ENCODE measurements at places on chromosomes 7 and 10. TPM values are rescaled to one million over a fixed set of nuclear protein-coding genes. Genes with fewer than 3 reads are reported as not detected.
A peak's percentile ranks its signal among the peaks of the same experiment; 100 is the strongest.

Gene ATOH7
- total RNA-seq = not detected

Gene ASZ1
- not detected for total RNA-seq

Gene WNT8B
- total RNA-seq = not detected

Gene AASS
- 63.6 TPM for total RNA-seq

Gene TWIST1
- total RNA-seq = 15.9 TPM

Gene ANKRD2
- total RNA-seq = not detected

DNA sequence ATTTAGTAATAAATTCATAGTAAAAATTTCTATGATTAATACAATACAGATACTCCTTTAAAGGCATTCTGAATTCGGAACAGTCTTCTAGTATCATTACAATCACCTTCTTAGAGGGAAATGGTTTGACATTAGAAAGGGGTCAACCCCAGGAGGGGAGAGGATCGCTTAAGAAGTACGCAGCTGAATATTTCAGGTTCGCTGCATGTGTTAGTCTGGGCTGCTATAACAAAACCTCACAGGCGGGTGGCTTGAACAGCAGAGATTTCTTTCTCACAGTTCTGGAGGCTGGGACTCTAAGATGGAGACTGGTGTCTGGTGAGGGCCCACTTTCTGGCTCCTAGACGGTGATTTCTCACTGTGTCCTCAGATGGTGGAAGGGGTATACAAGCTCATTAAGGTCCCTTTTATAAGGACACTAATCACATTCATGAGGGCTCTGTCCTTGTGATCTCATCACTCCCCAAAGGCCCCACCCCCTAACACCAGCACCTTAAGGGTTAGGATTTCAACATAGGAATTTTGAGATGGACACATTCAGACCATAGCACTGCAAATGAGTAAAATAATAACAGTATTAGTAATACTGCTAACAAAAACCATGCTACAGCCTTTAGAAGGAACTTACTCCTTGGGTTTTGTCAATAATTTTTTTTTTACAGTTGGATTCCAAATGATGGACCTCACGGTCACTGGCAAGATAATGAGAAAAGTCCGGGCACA, 34.0 kb downstream of the GNA12 start:
- no peak overlapping the region for H3K4me3 ChIP-seq
- DNase-seq = no peak
- H3K36me3 ChIP-seq = no peaks in the 10 kb centered on the region
- H3K27ac ChIP-seq = no peak overlapping the region

DNA sequence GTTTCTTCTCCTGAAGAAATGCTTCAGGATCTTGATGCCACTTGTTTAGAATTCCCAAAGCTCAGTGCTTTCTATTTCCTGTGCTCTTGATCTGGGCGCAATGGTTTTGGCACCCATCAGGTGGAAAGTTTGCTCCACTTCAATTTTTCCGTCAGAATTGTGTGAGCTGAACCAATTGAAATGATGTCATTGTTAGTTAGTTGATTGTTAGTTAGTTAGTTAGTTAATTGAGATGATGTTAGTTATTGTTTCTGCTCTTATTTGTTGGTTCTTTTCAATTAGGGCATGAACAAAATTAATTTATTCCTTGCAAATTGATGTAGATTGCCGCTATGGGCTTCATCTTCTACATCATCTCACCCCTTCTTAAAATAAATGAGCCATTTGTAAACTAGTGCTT, 252.6 kb downstream of the BAMBI start:
- H3K4me3 ChIP-seq = no peak overlapping the region
- no peak for DNase-seq
- peaks cover 4% of the 10 kb centered on the region for H3K27me3 ChIP-seq
- H3K36me3 ChIP-seq = no peaks in the 10 kb centered on the region
- H3K27ac ChIP-seq = no peak overlapping the region

GRCh38 chr10:71968553-71969474, 4.6 kb downstream of the CHST3 start:
- H3K4me1 ChIP-seq = peaks cover 99% of the 10 kb centered on the region
- no peak for DNase-seq
- no peaks in the 10 kb centered on the region for H3K36me3 ChIP-seq
- H3K27me3 ChIP-seq = no peaks in the 10 kb centered on the region
- no peak overlapping the region for H3K4me3 ChIP-seq

- H3K36me3 ChIP-seq = no peaks in the 10 kb centered on the region
- no peak overlapping the region for H3K27ac ChIP-seq
- no peak for DNase-seq
- no peak overlapping the region for H3K4me3 ChIP-seq
- no peaks in the 10 kb centered on the region for H3K4me1 ChIP-seq
- peaks cover 9% of the 10 kb centered on the region for H3K27me3 ChIP-seq
Observed at GRCh38 chr10:114704679-114705078, 46.6 kb upstream of the ABLIM1 start.

DNA sequence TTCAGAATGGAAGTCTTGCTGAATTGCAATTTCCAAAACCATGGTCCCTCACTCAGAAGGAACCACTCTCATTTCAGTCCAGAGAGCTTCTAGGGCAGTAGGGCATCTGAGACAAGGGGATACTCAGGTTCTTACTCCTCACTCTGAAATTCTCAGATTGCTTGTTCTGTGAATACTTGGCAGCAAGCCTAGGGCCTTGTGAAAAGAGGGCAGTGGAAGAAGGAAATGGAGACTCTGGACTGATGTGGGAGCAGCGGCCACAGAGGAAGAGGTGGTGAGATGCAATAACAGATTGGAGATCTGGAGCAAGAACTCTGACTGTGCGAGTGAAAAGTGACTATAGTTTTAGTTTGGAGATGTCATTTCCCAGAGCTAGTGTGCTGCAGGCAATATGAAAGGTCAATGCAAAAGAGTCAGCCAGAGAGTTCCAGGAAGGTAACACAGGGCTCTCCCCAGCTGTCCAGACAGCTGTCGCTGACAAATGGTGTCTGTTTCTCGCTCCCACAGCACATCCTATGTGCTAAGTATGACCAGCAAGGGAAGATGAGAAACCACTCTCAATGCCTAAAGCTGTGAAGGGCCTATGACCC, 291.6 kb upstream of the KIAA1217 start:
- no peak overlapping the region for H3K27ac ChIP-seq
- H3K27me3 ChIP-seq = no peaks in the 10 kb centered on the region
- H3K4me3 ChIP-seq = no peak overlapping the region
- H3K4me1 ChIP-seq = no peaks in the 10 kb centered on the region
- DNase-seq = peak; percentile 72
- no peaks in the 10 kb centered on the region for H3K36me3 ChIP-seq

DNA sequence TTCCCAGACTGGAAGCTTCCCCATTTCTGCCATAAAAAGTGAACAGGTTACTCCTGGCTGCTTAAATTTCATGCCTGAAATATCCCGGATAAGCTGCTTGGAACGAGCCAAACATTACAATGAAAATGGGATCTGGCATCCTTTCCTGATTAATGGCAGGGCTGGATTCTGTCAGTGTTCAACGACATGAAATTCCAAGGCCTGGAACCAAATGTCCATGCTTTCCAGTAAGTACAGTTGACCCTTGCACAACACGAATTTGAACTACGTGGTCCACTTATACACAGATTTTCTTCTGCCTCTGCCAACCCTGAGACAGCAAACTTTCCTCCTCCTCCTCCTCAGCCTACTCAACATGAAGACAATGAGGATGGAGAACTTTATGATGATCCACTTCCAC, 65.4 kb downstream of the SGMS1 start:
- no peaks in the 10 kb centered on the region for H3K36me3 ChIP-seq
- H3K27ac ChIP-seq = peak overlapping the region; percentile 45
- no peak for DNase-seq

DNA sequence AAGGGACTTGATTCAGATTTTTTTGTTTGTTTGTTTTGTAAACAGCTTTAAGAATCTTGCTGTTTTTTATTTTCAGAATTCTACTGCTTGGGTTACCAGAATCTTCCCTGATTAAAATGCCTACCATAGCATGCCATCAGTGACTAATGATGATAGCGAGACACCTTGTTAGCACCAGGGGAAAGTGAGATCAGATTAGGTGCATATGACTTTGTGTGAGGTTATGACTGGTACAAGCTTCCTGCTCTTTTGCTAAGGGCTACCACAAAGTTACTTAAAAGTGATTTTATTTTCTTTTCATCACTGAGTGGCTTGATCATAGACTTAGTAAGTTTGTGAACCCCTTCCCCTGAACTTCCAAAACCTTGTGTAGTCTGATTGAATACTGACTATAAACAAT, 93.5 kb downstream of the SND1 start:
- no peak for DNase-seq
- H3K27me3 ChIP-seq = no peaks in the 10 kb centered on the region
- no peaks in the 10 kb centered on the region for H3K36me3 ChIP-seq
- no peaks in the 10 kb centered on the region for H3K4me1 ChIP-seq
- H3K27ac ChIP-seq = no peak overlapping the region
- no peak overlapping the region for H3K4me3 ChIP-seq

GRCh38 chr7:90487808-90488207, 18.4 kb downstream of the PTTG1IP2 start:
- H3K27me3 ChIP-seq = no peaks in the 10 kb centered on the region
- H3K27ac ChIP-seq = no peak overlapping the region
- no peak for DNase-seq
- no peaks in the 10 kb centered on the region for H3K36me3 ChIP-seq
- H3K4me1 ChIP-seq = no peaks in the 10 kb centered on the region
